ENCODE measurements at places on chromosomes 2 and 18.

DNA sequence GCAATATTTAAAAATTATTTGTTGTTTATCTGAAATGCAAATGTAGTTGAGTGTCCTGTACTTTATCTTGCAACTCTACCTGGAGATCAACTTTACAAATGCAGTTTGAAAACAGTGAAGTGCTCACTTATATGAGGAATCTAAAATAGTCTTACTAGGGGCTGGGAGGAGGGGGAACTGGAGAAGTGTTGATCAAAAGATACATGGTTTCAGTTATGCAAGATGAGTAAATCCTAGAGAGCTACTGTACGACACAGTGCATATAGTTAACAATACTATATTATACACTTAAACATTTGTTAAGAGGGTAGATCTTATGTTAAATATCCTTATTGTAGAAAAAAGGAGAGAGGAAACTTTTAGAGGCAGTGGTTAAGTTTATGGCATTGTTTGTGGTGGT lies 241.9 kb downstream of the BCL11A start:
- DNase-seq: no peak

DNA sequence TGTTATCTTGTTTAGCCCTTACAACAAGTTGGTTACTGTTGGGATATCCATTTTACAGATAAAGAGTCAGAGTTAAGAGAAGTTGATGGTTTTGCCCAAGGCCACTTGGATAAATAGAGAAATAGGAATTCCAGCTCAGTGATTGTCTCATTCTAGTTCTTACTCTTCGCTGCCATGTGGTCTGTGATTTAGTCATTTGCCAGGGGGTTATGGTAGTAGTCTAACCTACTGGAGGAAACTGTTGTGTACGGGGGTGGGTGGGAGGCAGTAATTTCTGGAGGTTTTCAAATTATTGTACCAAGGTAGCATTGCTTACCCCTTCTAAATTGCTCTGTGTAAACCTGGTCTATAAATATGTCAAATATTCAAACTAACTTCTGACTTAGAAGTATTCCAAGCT lies 110.4 kb downstream of the MAP2 start:
- no peak for DNase-seq

- DNase-seq: no peak
These were observed 1.5 kb downstream of the IL1B start for GRCh38 chr2:112835061-112835501.

DNA sequence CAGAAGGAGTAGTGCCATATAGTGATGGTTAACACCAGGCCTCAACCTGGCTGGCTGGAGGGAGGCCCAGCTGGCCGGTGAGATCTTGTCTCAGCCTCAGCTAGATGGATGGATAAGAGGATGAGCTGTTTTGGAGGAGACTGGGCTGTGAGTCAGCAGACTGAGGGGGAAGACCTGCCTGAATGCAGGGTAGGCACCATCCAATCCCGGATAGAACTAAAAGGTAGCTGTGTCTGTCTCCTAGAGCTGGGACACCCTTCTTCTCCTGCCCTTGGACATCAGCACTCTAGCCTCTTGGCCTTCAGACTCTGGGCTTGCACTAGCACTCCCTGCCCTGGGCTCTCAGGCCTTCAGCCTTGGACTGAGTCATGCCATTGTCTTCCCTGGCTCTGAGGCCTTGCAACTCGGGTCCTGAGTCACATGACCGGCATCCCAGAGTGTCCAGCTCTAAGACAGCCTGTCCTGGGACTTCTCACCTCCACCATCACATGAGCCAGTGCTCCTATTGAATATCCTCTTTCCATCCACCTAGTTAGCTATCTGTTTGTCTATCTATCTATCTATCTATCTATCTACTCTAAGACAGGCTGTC lies 131.3 kb downstream of the TPO start:
- DNase-seq: no peak
